ENCODE measurements at places on chromosomes 12 and 14.

GRCh38 chr12:116116650-116117424 is 160.7 kb downstream of the MED13L start:
- no peak for DNase-seq

DNA sequence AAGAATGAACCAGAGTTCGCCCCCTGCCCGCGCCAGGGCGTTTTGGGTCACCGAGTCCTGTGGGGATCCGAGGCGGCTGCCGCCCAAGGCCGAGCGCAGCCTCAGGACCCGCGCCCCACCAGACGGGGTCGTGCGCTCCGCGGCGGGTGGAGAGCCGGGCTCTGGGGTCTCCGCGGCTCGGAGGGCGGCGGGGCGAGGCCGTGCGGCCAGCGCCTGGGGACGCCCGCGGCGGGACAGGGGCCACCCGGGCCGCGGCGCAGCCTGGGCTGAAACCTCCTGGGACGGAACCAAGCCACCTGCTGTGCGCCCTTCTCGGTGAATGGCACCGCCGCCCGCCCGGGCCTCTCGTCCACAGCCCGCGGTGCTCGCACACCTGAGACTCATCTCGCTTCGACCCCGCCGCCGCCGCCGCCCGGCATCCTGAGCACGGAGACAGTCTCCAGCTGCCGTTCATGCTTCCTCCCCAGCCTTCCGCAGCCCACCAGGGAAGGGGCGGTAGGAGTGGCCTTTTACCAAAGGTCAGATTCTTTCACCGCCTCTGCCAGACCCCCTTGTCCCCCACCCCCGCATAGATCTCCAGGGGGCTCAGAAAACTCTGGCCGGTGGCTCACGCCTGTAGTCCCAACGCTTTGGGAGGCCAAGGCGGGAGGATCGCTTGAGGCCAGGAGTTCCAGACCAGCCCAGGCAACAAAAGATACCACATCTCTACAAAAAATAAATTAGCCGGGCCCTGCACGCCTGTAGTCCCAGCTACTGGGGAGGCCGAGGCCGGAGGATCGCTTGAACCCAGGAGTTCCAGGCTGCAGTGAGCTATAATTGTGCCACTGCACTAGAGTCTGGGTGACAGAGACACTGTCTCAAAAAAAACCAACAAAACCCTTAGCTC is 901 bp downstream of the B3GNT4 start:
- no peak for DNase-seq

DNA sequence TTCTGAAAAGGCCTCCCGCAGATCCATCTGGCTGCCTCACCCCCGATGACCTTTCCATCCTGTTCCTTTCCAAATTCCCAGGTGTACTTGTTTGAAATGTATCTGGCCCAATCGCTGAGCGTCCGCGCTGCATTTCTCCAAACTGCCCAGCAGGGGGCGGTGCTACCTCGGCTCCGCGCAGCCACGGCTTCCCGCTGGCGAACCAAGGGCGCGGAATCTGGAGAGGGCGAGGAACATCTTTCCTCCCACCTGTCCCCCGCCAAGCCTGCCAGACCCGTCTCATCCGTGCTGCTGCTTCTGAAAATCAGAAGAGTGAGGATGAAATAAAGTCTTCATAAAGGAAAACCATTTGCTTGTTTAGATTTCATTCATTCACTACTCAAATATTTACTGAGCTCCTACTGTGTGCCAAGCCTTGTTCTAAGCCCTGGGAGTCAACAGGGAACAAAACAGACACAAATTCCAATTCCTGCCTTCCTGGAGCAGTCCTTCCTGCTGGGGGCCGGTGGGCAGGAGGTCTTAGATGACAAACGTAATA is 16.8 kb upstream of the MYL2 start:
- DNase-seq: peak; percentile 61

- no peak for DNase-seq
Measured at GRCh38 chr14:72906316-72906715, 12.4 kb upstream of the DPF3 start.

DNA sequence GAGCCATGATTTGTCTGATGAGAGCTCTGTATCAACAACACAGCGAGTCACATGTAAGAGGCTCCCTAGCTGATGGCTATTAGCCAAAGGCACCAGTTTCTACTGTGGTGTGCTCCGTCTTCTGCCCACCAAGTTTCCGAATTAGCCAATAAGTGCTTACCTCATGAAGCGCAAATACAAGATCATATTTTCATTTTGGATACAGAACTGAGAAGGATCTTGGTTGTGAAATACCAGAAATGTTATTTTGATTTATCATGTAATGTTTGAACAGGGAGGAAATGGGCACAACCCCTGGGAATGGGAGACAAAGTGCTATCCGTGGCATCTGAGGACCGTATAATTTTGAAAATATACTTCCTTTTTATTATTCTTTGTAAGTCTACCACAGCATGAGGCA is 234.3 kb downstream of the DACT1 start:
- no peak for DNase-seq

DNA sequence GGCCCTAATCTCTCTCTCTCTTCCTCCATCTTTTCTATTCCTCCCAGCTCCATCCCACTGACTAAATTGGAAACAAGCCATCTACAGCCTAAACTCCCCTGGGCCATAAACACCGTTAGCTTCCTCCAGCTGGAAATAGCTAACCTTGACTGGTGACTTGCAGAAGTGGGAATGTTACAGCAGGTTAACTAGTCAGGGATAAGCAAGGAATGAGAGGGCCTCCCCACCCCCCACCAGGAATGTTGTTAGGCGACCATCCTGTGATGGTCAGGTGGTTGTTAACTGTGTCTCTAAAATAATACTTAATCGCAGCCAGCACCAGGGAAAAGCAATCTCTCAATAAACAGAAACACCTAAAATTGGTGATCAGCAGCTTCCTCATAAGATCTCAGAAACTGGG is 40.8 kb downstream of the MIS18BP1 start:
- no peak for DNase-seq

DNA sequence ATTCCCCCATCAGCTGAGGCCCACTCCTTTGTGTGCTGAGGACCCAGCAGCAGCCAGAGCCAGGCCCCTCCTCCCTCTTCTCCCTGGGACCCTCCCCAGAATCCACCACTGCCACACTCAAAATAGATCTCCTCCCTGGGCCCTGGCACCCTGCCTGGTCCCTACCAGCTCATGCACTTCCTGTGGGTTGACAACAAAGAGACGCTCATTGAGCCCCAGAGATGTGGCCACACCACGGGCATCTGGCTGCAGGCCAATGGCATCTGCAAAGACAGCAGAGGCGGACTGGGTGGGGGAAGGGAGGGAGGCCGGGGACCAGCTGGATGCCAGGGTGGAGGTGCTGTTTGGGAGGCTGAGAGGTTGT is 16.0 kb upstream of the ENDOU start:
- DNase-seq: peak; percentile 72

DNA sequence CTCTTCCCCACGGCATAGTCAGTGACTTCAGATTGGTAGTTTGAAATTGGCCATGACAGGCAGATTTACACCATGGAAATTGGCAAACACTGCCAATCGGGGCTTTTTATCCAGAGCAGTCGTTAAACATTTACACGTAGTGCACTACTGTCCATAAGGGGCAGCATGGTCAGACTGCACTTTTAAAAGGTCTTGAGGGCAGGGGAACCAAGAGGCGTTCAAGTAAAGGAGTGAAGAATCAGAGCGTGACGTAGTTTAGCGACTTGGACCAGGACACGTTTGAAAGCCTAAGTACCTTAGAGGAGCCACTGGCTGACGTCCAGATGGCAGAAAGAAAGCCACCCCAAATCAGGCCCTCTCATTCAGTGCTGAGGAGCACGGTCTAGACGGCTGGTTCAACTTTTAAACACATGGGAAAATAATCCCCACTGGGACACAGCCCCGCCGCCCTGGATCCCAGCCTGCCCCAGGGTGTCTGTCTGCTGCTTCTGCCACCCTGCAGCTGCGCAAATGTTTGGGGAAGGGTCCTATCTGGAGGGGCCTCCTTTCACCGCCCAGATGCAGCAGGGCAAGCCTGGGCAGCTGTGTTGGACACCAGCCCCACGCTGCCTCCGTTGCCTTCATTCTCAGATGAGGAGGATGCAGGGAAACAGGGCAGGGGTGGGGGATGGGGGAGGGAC is 52.5 kb upstream of the PPP2R5C start:
- DNase-seq: no peak

- DNase-seq: no peak
Measured at GRCh38 chr12:95055057-95055456, 18.4 kb downstream of the NR2C1 start.

GRCh38 chr14:30572771-30573170 is 13.8 kb downstream of the G2E3 start:
- DNase-seq: no peak

DNA sequence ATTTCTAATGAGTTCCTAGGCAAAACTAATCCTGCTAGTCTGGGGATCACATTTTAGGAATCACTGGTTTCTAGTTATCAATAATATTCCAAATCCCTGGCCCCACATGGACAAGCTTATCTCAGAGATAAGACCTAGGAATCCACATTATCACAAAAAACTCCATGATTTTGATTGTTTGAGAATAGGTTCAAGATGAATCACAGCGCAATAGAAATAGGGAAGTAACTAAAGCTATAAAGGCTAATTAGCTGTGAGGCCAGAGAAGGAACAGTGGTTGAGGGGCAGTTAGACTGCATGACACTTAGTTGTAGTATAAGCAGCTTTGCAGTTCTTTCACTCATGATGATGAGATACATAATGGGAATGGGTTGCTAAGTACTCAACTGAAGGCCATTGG is 13.1 kb upstream of the ATP5F1B start:
- no peak for DNase-seq

- no peak for DNase-seq
Measured at GRCh38 chr14:69315301-69315700, 55.3 kb downstream of the GALNT16 start.

- no peak for DNase-seq
Measured at GRCh38 chr14:87617079-87617478, 375.9 kb downstream of the GALC start.

GRCh38 chr14:52783206-52783605 is 8.2 kb downstream of the GNPNAT1 start:
- DNase-seq: no peak

DNA sequence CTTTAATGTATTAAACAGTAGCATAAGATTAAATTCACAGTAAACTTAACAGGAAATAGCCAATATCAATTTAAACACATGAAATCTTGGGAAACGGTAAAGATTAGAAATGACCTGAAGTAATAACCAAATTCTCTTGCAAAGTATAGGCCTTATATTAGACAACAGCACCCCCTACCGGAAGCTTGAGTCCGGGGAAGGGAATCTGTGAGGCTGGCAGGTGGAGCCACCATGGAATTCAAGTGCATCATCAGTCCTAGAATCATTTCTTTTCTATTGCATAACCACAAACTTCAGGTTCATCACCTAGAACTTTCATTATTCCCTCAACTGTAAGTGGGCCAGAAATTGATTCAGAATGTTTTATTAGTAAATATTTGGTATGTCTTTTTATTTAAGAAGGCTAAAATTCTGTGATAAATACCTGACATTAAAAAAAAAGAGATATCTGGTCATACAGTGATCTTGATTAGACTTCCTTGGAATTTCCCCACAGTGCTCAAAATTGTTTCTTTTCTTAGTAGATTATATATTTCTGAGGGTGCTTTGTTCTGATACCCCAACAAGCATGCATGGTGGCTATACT is 48.6 kb downstream of the AP5M1 start:
- DNase-seq: peak; percentile 14

- no peak for DNase-seq
Measured at GRCh38 chr12:18258929-18259328, 2.4 kb upstream of the PIK3C2G start.

DNA sequence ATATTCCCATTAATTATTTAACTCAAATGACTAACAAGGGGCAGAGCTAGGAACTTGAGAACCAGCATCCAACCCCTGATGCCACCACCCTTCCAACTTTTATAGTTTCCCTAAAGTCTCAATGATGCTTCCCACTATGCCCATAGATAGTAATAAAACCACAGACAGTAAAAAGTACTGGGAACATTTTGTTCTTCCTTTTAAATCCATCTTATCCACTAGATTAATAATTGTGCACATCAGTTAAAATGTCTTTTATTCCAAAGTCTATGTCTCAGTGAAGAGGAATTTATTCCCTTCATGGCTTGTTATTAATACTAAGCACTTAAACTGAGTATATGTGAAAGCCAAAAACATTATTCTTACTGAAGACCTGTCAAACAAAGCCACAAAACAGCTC is 45.8 kb downstream of the SINHCAF start:
- DNase-seq: no peak

DNA sequence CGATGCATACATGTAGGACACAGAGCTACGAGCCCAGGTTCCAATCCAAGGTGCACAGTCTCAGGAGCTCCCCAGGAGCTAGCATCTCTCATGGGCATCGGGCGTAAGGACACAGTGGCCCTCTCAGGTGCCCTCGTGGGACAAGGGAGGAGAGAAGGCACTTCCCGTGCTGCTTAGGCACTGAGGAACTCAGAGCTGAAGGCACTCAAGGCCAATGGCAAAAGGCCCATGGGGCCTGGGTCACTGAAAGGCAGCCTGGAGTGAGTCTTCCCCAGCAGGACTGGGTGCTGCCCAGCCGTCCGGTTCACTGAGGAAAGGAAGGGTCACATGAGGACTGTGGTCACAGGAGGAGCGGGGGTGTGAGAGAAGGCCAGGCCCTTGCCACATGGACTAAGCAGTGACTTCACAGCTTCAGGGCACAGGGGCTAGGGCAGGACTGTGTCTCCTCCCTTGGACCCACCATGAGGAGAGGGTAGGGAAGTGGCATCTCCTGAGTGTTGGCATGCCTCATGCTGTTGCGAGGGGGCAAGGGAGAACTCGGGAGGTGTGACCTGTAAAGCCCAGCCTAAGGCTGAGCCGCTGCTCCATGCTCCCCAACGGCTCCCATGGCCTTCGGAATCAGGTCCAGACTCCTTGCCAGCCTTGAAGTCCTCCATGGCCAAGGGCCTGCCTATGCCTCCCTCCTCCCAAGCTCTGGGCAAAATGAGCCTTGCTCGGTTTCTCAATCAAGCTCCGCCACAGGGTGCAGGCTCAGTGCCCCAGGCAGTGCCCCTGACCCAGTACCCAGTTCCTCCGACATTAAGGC is 51.8 kb downstream of the CHGA start:
- no peak for DNase-seq

GRCh38 chr12:120247621-120248030 is 17.9 kb downstream of the PXN start:
- no peak for DNase-seq

DNA sequence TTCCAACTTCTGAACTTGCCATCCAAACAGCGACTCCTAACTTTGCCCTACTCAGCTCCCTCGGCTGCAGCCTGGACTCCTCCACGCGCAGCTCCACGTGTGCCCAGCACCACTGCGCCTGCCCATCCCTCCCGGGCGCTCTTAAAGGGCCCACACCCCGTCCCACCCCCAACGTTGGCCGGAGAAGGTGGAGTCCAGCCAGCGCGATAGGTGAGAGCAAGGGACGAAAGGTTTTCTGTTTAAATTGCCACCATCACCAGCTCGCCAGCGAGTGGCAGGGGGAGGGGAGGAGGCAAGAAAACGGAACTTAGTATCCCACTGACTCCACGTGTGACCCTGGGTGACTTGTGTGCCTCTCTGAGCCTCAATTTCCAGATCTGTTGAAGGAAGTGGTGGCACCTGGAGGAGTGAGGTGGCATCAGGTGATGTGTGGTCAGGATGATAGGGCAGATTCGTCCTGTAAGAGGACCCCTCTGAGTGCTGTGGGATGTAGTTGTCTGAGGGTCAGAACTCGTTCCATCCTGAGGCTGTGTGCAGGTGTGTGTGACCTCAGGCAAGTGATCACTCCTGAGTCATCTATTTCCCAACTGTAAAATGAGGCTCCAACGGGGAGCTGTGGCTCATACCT is 59.7 kb downstream of the TRPV4 start:
- no peak for DNase-seq

Measured in H54 (cell line).